ENCODE measurements at places on chromosomes 16 and 17. TPM values are rescaled to one million over a fixed set of nuclear protein-coding genes. Genes with fewer than 3 reads are reported as not detected.

JPH3 gene
- total RNA-seq: 0.48 TPM

SLC5A11 gene
- 0.38 TPM for total RNA-seq

KLHL36 gene
- 64.7 TPM for total RNA-seq

SLC7A6 gene
- 55.9 TPM for total RNA-seq

WDR81 gene
- total RNA-seq: 21.2 TPM

GPR142 gene
- not detected for total RNA-seq

CTRB1 gene
- not detected for total RNA-seq

FBXW10 gene
- not detected for total RNA-seq

TPSAB1 gene
- not detected for total RNA-seq

CFAP97D1 gene
- total RNA-seq: not detected

ABCC12 gene
- not detected for total RNA-seq

NKD1 gene
- under 0.01 TPM for total RNA-seq

SHBG gene
- not detected for total RNA-seq

TBC1D3E gene
- not detected for total RNA-seq

HBQ1 gene
- 1.1 TPM for total RNA-seq

NPIPA8 gene
- 0.19 TPM for total RNA-seq

Data from vein endothelial cell (primary cell).